ENCODE measurements at places on chromosomes 4 and X.

- no peak for DNase-seq
Measured at GRCh38 chr4:185872747-185873380, 60.9 kb upstream of the SORBS2 start.

- no peak for DNase-seq
Measured at GRCh38 chr4:3391422-3391821, 50.3 kb upstream of the HGFAC start.

DNA sequence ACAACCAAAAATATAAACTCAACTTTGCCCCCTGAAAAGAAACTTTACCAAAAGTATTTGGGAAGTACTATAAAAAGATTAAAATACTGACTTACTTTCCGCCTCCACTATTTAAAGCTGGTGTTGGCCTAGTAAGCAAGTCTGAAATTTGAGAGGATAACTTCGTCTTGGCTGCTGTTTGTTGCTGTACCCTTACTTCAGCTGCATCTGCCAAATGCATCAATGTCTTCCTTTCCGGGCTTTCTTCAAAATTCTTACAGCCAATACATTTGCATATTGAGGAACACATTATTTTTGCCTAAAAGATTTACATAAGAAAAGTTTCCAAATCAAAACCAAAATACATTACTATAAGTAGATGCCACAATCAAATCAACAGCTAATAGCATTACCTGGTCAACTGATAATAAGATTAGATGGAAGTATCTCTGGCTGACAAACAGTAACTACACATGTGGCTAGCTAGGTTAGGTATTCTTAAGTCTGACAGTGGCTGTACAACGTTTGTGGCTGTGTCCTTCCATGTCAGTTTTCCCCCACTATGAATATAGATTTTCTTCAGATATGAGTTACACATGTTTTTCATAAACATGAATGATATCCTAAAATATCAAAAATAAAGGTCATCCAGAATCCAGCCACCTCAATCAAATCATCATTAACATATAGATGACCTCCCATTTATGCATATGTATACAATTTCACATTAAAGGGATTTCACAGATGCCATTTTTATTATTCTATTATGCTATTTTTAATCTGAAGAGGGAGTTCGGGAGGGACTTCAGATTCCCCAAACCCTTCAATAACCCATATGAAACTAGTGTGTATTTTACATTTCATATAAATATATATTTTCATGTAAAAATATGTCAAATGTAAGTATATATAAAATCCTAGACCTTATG lies 30.6 kb downstream of the THAP9 start:
- no peak for DNase-seq

- DNase-seq: no peak
Measured at GRCh38 chr4:6689506-6689960, 4.1 kb upstream of the S100P start.

DNA sequence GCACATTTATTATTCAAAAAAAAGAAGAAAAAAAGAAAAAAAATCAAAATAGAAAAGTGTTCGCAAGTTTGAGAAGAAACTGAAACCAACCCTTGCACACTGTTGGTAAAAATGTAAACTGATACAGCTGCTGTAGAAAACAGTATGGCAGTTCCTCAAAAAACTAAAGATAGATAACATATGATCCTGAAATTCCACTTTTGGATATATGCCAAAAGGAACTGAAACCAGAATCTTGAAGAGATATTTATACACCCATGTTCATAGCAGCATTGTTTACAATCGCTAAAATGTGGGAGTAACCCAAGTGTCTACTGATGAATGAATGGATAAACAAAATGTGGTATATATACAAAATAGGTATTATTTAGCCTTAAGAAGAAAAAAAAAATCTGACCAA lies 155.4 kb downstream of the TBCK start:
- DNase-seq: no peak

- no peak for DNase-seq
Measured at GRCh38 chr4:1169691-1170096, 2.7 kb downstream of the SPON2 start.

DNA sequence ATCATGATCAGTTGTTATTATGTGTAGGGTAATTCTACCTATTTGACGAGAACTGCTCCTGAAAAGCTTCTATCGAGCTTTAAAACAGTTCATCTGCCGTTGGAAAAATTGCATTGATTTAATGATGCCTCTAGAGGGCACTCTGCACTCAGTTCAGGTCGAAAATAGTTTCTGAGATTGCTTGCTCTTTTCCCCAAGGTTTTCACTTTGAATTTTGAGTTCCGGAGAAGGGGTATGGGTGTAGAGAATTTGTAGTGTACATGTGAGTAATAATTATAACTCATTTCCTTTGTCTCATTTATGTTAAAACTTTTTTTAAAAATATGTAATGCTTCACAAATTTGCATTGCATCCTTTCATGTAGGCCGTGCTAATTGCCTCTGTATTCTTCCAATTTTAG lies 28.4 kb upstream of the TNIP3 start:
- DNase-seq: no peak

- no peak for DNase-seq
Measured at GRCh38 chrX:46461660-46462191, 83.5 kb downstream of the ZNF674 start.

GRCh38 chrX:131802836-131803626 lies 220.1 kb upstream of the STK26 start:
- no peak for DNase-seq

GRCh38 chrX:44157858-44158257 lies 184.7 kb upstream of the NDP start:
- no peak for DNase-seq

DNA sequence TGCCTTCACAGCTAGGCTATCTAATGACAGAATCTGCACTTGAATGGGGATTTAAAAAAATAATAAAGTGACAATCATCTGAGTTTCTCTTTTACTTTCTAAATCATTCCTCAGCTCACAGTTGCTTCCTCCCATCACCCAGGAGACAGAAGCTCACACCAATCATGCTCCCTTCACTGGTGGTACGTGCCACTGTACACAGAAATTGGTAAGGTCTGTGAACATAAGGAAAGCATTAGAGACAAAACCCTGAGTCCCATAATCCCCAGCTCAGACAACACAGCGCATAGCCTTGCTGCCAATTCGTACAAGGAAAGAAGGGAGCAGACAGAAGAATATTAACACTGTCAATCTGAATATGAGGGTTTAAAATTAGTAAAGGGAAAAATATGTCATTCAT lies 133.1 kb downstream of the IDS start:
- no peak for DNase-seq

- DNase-seq: no peak
Measured at GRCh38 chr4:179757641-179758040, 2315.4 kb upstream of the AGA start.

DNA sequence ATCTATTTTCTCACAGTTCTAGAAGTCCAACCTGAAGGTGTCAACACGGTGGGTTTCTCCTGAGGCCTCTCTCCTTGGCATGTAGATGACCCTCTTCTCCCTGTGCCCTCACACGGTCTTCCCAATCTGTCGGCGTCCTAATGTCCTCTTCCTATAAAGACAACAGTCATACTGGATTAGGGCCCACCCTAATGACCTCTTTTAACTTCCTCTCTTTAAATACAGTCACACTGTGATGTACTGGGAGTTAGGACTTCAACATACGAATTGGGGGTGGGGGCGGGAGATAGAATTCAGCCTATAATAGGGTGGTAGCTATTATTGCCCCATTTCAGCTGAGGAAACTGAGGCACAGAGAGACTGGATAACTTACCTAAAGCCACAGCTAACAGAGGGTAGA lies 70.2 kb downstream of the SMIM20 start:
- DNase-seq: no peak

GRCh38 chr4:147780137-147780777 lies 48.4 kb downstream of the ARHGAP10 start:
- no peak for DNase-seq

DNA sequence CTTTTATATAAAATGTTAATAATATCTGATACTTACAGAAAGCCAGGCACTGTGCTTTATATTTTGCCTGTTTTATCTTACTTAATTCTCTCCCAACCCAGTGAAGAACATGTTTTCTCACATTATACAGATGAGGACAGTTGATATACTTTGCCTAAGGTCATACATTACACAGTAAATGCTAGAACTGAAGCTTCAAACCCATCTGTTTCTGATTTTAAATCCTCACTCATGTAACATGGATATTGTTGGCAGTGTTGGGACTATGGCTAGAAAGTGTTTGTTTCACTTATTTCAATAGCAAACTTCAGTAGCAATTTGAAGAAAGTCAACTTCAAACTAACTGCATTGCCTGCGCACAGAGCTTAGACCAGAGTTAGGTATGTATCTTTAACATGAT lies 57.4 kb downstream of the RAPGEF2 start:
- no peak for DNase-seq

- no peak for DNase-seq
Measured at GRCh38 chr4:150816491-150816890, 198.6 kb downstream of the LRBA start.

DNA sequence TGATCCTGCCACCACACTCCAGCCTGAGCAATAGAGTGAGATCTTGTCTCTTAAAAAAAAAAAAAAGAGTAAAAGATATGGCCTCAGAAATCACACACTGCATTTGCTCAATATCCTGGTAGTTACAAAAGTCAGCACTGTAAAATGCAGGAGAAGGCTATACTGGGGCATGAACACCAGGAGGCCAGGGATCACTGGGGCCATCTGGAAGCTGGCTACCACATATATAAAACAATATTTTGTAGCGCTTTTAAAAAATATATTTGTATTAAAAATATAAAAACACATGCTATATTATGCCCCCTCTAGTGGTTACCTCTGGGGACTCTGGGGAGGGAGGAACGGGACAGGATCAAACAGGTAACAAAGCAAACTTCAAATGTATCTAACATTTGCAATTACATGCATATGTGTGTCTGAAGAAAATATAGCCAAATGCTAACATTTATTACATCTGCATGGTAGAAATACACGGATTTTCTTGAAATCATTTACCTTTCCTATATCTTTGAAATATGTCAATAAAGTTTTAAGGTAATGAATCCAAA lies 4.0 kb downstream of the C4orf46 start:
- DNase-seq: no peak

- DNase-seq: no peak
Measured at GRCh38 chr4:630656-631055, 5.3 kb downstream of the PDE6B start.

DNA sequence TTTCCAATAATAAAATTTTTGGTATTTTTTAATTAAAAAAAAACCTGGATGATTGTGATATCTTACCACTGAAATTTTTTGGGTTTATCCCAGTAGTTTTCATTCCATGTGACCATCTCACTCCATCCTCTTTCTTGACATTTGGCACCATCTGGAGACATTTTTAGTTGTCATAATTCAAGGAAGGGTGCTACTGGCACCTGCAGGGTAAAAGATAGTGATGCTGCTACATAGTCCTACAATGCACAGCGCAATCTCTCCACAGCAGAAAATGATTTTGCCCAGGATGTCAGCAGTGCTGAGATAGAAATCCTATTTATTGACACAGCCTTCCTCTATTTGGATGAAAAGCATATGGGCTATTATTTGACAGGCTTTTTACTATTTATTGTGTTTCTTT lies 79.3 kb downstream of the RBPJ start:
- no peak for DNase-seq

- no peak for DNase-seq
Measured at GRCh38 chr4:47468706-47469365, 5.3 kb upstream of the COMMD8 start.

GRCh38 chr4:16695896-16696295 lies 202.5 kb downstream of the LDB2 start:
- DNase-seq: no peak

- no peak for DNase-seq
Measured at GRCh38 chr4:118953276-118953675, 64.6 kb downstream of the SYNPO2 start.

- no peak for DNase-seq
Measured at GRCh38 chr4:7928711-7929110, 10.9 kb downstream of the AFAP1 start.

- DNase-seq: no peak
Measured at GRCh38 chrX:115452251-115452650, 108.7 kb upstream of the PLS3 start.

GRCh38 chrX:124212622-124213021 lies 119.8 kb upstream of the TEX13D start:
- DNase-seq: no peak

GRCh38 chrX:56803850-56804681 lies 75.0 kb downstream of the NBDY start:
- DNase-seq: peak; percentile 40

DNA sequence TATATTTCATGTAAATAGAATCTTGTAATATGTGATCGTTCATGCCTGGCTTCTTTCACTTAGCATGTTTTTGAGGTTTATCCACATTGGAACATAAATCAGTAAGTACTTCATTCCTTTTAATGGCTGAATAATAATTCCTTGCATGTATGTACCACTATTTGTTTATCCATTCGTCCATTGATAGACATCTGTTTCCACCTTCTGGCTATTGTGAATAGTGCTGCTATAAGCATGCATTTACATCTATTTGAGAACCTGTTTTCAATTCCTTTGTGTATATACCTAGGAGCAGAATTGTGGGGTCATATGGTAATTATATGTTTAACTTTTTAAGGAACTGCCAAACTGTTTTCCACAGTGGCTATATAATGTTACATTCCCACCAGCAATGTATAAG lies 356.7 kb upstream of the DIPK2B start:
- DNase-seq: no peak

DNA sequence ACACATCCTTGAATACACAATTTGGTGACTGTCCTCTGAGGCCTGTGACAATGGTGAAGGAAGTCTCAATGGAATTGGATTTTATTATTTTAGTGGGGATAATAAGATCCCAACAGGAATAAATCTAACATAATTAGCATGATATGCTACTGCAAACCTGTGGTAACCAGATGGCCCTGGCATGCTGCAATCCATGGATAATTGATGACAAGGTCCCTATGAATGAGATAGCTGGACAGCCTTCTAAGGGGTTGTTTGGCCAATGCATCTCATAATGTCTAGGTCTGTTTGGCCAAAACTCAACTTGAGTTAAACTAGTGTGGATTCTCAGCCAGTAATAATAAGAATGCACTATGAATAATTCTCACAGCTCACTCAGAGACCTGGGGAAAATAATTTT lies 145.3 kb upstream of the GALNTL6 start:
- DNase-seq: no peak

GRCh38 chr4:2424581-2424980 lies 5.8 kb downstream of the CFAP99 start:
- no peak for DNase-seq

DNA sequence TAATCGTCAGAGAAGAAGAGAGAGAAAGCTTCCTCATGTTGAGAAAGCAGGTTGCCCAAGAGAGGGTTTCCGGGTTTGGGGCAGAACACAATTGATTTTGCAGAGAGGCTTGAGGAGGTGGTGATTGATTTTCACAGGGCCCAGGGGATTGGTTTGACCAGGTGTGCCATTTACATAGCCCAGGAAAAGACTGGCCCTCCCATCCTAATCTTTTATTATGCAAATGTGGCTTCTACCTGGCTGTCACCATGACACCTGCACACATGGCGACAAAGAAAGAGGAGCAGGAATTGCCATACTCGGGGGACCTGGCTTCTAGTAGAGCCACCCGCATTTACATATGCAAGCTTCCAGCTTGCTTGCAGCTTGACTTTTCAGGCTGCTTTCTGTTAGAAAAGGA lies 405.3 kb downstream of the PPP4R3C start:
- DNase-seq: no peak

All from hypothalamus (tissue), 51 donors.